ENCODE measurements at places on chromosomes 3 and 15. TPM values are rescaled to one million over a fixed set of nuclear protein-coding genes. Genes with fewer than 3 reads are reported as not detected.

RASL12 gene
- not detected for total RNA-seq

GPR156 gene
- 0.75 TPM for total RNA-seq

CFAP92 gene
- total RNA-seq: 0.41 TPM

DNA sequence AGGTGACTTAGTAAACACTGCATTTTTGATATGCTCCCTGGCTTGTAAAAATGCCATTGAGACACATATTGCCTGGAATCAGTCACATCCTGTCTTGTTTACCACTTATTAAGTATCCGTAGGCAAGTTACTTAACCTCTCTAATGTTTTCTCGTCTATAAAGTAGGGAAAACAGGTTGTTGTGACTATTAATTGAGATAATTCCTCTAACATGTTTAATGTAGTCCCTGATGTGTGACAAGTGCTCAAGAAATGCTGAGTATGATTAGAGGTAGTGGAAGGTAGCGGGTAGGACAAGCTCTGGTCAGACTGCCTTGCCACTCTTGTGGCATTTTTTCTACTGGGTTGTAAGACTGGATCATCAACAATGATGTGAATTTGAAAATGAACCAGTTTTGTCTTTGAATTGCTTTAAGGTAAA, 54.1 kb downstream of the NFKBIZ start:
- DNase-seq: no peak

DNA sequence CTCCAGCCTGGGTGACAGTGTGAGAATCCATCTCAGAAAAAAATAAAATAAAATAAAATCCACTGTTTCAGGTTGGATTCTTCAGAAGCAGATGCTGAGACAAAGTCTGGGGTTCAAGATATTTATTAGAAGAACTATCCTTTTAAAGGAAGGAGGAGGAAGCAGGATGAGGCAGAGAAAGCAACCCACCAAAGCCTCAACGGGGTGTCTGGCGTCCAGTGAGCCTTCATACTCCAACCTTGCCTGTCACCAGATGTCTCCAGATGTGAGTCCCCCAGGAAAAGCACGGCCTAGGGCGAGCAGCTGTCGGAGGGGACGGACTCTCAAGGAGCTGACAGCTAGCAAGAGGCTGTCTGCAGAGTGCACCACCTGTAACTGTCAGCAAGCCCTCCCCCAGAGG, 37.3 kb downstream of the MB21D2 start:
- no peak for DNase-seq
